Ammon's horn (tissue), 1 donor: ENCODE measurements at places on chromosomes 13 and 19.
A peak's percentile ranks its signal among the peaks of the same experiment; 100 is the strongest.

- DNase-seq, result no peak
These were observed 22.9 kb downstream of the CCL25 start for GRCh38 chr19:8075158-8076074.

DNA sequence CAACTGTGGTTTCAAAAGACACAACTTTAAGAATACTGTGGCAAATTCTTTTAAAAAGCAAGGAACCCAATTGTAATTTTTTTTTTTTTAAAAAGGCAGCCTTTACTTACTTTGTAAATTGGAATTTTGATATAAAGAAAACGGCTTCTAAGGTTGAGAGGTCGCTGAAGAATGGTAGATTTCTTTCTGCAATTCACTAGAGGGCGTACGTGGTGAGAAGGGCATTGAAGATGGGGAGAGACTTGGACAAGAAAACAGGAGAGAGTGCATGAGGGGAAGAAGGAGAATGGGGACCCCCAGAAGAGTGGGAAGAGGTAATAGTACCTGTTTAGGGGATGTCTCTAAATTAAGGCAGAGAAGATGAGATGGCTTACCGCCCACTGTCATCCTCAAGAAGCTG lies 33.5 kb upstream of the PABPC3 start:
- DNase-seq, result no peak

DNA sequence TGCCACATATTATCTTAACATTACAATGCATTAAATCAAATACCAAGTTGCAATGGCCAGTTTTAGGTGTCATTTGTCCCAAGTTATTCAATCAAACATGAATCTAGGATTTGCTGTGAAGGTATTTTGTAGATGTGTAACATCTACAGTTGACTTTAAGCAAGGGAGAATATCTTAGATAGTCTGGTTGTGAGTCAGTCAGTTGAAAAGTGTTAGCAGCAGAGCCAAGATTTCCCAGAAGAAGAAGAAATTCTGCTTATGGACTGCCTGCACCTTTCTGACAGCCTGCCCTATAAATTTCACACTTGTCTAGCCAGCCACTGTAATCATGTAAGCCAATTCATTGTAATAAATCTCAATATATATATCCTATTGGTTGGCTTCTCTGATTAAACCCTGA lies 41.3 kb upstream of the INTS6 start:
- DNase-seq, result no peak

DNA sequence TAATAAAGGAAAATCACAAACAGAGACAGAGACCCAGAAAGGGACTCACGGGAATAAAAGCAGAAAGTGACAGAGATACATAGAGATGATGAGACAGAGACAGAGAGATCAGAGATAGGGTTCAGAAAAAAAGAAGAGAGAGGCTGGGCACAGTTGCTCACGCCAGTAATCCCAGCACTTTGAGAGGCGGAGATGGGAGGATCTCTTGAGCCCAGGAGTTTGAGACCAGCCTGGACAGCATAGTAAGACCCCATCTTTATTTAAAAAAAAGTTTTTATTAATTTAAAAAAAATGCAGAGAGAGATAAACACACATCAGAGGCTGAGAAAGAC lies 19.4 kb upstream of the FOSB start:
- no peak for DNase-seq

- DNase-seq, result no peak
These were observed 14.5 kb upstream of the MPHOSPH8 start for GRCh38 chr13:19618977-19619376.

DNA sequence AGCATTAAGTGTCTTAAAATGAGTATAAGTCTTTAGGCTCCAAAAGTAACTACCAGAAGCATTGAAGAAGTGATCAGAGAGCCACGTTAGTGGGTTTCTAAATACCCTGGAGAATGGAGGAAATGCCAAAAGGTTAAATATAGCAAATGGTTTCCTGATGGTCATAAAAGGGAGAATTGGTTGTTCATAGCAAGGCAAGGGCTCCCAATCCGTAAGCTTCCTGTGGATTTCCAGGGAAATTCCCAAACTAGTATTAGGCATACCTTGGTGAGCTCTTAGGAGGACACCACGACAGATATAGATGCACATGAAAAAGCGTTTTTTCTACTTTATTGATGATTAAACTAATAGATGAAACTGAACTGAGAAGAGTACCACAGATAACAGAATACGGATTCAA lies 410.9 kb downstream of the FOXO1 start:
- no peak for DNase-seq

- DNase-seq, result no peak
These were observed 14.7 kb downstream of the TLE5 start for GRCh38 chr19:3047496-3048189.

- no peak for DNase-seq
These were observed 284.5 kb downstream of the KCNRG start for GRCh38 chr13:50299546-50300249.

DNA sequence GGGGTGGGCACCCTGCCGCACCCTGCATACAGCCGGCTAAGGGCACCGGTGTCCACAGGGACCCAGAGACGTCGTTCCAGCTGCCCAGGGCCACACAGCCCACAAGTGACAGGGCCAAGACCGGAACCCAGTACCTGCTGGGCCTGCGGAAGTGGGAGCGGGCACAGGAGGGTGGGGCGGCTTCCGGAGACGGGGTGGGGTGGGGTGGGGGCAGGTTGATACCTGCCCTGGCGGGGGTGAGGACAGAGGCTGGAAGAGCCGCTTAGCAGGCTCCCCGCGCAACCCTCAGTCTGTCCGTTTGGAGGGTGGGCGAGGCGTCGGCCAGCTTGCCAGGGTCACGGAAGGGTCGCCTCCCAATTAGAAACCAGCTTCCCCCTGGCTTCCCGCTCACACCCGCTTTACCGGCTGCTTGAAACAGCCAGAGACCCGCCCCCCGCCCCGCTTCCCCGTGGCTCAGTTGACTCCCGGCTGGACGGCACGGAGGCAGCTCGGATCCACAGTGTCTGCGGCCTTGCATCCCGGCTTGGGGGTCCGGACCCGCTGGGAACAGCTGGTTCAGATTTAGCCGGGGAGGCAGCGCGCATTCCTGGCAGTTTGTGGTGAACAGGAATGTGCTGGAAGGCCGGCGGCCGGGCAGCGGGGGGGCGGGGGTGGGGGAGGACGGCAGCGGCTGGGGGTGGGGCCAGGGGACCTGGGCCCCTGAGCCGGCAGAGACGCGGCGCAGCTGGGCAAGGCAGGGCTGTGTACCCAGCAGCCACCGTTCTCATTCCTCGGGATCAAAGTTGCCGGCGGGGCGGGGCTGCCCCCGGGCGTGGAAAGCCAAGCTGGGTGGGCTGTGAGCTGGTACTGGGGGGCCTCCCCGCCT lies 1.9 kb downstream of the CNN2 start:
- no peak for DNase-seq

DNA sequence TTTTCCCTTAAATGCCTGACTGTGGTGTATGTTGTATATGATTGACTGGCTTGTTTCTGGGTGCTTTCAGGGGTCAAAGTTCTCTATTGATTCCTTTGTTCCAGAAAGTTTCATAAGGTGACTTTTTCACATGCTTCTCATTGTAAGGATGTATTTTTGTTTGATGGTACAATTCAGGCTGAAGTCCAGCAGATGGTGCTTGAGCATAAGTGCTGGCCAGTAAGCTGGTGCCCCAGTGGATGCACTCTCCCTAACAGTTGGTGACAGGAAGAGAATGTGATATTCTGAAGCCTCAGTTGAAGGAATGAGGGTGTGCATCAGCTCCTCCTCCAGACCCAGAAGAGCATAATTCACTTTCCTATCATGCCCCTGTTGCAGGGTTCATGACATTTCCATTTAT lies 1941.6 kb upstream of the PRR20A start:
- DNase-seq, result no peak

DNA sequence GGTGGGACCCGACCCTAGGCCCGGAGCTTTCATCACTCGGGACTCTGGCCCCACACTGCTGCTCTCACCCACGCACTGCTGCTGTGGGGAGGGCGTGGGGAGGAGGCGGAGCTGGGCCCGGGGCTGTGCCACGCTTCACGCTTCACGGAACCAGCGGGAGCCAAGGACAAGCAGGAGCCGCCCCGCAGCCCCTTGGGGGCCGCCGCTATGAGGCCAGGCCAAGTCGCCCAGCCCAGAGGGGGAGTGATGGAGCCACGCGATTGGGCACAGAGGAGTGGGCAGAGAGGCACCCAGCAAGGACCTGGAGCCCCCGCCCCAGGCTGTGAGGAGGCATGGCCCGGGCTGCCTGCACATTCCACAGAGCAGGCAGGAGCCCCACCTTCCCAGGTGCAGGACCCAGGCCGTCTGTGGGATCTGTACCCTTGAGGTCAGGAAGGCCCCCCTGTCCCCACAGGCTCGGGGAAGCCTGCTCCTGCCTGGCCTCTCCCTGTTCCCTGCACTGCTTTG lies 10.2 kb upstream of the SUPT20H start:
- DNase-seq, result no peak

GRCh38 chr19:39410017-39410830 lies 2.2 kb upstream of the PLEKHG2 start:
- DNase-seq, result peak; percentile 73

GRCh38 chr19:57803594-57804325 lies 11.0 kb downstream of the ZNF552 start:
- no peak for DNase-seq

- DNase-seq, result no peak
These were observed 6.4 kb upstream of the ERCC5 start for GRCh38 chr13:102839462-102839861.

- DNase-seq, result no peak
These were observed 1.1 kb downstream of the ZNF653 start for GRCh38 chr19:11504502-11505031.

GRCh38 chr13:22618002-22618401 lies 562.8 kb upstream of the SGCG start:
- DNase-seq, result no peak

DNA sequence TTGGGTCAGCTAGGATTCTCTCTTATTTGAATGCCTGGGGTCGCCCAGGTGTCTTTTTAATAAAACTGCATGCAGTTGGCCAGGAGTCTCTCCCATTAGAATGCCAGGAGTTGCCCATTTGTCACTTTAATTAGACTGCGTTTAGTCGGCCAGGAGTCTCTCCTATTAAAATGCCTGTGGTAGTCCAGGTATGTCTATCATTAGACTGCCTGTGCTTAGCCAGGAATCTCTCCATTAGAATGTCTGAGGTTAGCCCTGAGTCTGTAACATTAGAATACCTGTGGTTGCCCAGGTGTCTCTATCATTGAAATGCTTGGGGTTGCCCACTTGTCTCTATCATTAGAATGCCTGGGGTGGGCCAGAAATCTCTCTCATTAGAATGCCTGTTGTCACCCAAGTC lies 1470.9 kb downstream of the UQCRFS1 start:
- DNase-seq, result no peak

GRCh38 chr13:73599232-73600128 lies 534.7 kb downstream of the KLF12 start:
- no peak for DNase-seq

DNA sequence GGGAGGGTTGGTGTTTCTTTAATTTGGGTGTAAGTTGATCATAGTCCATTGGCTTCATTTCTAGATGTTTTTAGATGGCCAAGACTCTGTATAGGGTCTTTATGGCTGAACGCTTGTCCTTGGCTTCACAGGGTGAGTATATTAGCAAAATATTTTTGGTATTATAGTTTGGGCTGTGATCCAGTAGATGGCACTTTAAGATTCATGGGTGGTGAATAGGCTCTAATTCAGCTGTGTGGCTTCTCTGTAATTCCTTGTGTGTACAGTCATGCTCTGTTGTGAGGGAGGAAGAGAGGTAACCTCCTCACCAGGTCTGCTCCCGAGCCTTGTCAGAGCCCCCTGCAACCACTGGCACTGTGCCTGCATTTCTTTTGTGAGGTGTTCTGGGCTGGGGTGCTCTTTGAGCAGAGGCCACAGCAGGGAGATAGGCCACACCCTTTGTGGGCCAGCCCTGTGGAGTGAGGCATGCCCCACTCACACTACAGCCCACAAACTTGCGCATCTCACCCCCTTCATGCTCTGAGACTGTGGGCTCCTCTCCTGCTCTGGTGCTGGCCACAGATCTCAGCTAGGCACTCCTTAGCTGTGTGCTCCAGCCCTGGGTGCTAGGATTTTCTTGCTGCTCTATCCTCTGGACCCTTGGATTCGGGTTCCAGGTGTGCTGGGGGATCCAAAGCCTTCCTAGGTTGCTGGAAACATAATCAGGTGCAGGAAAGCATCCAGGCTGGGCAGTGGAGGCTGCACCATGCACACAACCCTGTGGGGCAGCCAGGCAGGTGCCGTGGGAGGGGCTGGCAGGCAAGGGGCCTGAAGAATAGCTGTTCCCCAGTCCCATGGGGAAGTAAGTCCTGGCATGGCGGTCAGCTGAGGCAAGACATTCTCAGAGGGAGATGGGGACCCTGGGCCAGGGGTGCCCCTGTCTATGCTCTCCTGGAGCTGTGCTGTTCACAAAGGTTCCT lies 193.9 kb downstream of the GPC5 start:
- no peak for DNase-seq

- DNase-seq, result peak; percentile 58
These were observed 473 bp upstream of the CERS1 start for GRCh38 chr19:18896421-18896841.

- no peak for DNase-seq
These were observed 13.7 kb upstream of the SCEL start for GRCh38 chr13:77521595-77522367.

DNA sequence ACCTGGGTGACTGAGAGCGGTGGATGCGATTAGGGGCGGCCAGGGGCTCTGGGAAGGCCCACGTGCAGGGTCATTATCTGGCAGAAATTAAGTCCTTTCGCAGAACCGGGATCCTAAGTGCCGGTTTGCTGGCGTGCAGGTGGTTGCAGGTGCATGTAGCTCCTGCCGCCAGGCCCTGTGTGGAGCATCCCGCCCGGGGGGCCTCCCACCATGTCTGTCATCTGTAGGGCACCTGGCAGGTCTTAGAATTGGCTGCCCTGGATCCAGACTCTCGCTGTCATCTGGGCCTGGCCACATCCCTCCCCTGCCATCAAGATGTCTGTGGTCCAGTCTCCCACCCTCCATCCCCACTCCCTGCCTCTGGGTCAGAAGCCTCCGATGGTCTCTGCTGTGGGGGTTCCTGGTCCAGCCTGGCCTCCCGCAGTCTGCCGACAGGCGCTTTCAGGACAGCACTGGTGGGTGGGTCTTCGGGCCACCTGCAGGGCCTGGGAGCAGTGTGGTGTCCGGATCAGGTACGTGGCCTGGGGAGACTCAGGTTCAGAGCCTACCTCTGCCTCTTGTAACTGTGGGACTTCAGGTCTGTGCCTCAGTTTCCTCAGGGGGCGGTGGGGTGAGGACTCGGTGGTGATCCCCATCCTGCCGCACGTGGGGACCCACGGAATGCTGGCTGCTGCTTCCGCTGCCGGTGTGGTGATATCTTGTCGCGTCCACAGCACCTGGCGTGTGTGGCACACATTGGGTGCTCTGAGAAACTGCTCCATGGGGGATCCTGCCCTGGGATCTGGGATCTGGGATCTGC lies 5.4 kb downstream of the GNA11 start:
- no peak for DNase-seq

GRCh38 chr13:49052813-49053212 lies 77.1 kb downstream of the FNDC3A start:
- no peak for DNase-seq
